ENCODE measurements at places on chromosomes 4 and X.

DNA sequence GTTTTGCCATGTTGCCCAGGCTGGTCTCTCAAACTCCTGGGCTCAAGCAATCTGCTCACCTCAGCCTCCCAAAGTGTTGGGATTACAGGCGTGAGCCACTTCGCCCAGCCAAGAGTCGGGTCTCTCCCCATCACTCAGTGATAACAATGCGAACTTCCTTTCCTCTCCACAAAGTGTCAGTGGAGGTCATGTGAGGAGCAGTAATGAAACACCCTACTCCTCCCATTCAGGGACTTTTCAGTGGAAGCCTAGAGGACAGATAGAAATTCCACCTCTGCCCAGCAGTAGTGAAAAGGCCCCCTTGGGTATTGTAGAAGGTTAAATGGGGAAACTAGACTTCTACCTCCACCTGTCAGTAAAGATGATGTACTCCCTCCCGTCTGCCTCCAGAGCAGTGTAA is 141.9 kb upstream of the STK26 start:
- no peak for DNase-seq

- DNase-seq, result no peak
Observed at GRCh38 chrX:100681599-100681998, 37.6 kb downstream of the SRPX2 start.

- DNase-seq, result no peak
Observed at GRCh38 chr4:127155116-127155515, 477.6 kb upstream of the INTU start.

DNA sequence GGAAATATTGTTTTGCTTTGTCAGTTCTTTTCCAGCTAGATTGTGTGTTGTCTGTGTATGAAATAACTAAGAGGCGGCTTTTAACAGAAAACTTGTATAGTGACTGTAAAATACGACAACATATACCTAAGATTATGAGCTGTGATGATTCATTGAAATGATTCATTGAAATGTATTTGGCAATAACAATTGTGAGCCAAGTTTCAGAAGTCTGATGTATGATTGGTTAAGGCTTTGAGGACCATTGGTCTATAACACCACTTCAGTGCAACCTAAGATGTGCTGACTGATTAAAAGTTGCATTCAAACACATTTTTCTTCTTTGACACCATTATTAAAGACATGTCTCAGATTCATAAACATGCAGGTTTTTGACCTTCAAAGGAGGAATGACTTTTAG is 76.6 kb downstream of the PTPN13 start:
- DNase-seq, result no peak

- no peak for DNase-seq
Observed at GRCh38 chr4:83643036-83643435, 107.1 kb downstream of the GPAT3 start.
